ENCODE measurements at places on chromosomes 1 and 21.

- DNase-seq: peak; percentile 31
These were observed at the start of gene SUSD4 for GRCh38 chr1:223363856-223364684. Gene SUSD4 (minus strand): TSS chr1:223364176. CDS start chr1:223363425, 751 bp downstream.

DNA sequence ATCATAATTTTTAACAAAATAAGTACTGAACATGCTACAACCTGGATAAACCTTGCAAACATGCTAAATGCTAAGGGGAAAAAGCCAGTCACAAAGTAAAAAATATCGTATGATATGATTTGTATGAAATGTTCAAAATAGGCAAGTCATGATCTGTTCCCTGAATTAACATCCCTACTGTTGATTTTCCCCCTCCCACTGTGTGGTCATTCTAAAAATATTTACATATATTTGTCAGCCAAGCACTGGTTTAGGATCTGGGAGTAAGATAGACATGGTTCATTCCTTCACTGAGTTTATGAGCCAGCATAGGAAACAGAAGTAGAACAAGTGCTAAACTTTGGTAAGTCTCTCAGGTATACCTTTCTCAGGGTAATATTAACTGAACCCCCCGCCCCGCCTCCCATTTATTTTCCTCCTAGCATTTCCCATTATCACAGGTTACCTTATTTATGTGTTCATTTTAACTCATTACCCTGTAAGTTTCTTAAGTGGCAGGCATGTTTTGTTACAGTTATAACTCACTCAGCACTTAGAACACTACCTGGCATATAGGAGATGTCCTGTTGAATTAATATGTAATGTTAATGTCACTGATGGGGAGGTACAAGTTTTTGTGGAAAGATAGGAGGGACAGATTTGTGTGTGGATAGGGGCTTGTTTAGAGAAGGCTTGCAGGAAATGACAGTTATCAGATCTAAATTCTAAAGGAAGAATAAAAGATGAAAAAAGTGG lies 12.3 kb downstream of the UQCRH start:
- DNase-seq: peak; percentile 59

DNA sequence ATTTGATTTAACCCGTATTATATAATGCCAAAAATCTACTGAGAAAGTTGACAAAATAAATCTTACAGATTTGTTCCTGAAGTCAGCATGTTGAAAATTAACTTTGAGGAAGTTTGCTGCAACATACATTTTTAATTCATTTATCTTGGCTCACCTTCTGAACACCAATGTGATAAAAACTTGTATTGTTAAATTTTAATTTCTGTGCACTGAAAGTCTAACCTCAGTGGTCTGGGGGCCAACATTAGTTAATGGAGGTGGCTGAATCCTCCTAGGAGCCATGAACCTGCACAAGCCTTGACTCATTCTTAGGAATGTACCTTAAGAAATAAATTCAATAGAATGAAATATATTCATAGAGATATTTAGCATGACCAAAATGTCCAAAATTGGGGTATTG lies 95.3 kb downstream of the ADSS2 start:
- DNase-seq: no peak

GRCh38 chr1:233610628-233611027 lies 3.3 kb upstream of the KCNK1 start:
- no peak for DNase-seq

- DNase-seq: peak; percentile 56
These were observed 43.9 kb upstream of the CRB1 start for GRCh38 chr1:197224160-197224559.

- DNase-seq: peak; percentile 54
These were observed 217.3 kb downstream of the PTPRU start for GRCh38 chr1:29453502-29454240.

DNA sequence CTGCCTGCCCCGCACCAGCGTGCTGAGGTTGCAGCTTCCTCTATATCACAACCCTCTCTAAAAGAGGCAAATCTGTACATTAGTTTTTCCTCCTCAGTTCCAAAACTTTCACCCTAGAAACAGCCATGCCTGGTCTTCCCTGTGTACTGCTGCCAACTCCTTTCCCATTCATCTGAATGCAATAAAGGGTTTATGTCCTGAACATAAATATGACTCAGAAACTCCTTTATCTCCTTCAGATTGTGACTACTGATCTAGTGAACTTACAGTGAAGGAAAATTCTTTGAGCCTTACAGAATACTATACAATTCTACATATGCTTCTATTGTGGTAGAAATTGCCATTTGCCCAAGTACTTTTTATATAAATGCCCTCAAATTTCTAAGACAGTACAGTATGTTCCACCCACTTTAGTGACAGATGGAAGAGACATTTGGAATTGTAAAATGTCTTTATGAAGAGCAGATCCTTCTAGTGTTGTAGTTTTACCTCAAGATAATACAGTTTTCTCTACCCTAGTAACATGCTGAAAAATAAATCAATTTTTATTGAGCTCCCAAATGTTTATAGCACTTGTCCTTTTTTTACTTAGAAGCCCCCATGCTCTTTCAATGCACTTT lies 345.1 kb upstream of the SNX7 start:
- peak; percentile 57 for DNase-seq

- DNase-seq: no peak
These were observed 17.8 kb upstream of the MAST2 start for GRCh38 chr1:45785583-45785982.

DNA sequence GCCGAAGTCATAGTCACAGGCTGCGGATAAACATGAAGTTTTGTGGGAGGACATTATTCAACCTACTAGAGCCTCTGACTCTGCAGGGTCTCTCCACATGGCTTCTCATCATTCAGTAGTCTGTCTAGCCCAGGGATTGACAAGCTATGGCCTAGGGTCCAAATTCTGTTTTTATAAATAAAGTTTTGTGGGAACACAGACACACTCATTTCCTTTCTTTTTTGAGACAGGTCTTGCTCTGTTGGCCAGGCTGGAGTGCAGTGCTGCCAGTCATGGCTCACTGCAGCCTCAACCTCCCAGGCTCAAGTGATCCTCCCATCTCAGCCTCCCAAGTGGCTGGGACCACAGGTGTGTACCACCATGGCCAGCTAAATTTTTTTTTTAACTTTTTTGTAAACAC lies 8.1 kb upstream of the ENO1 start:
- DNase-seq: no peak

- peak; percentile 60 for DNase-seq
These were observed 73.3 kb upstream of the PAXBP1 start for GRCh38 chr21:32844653-32845436.

GRCh38 chr1:58067082-58067481 lies 479.4 kb downstream of the OMA1 start:
- DNase-seq: no peak

DNA sequence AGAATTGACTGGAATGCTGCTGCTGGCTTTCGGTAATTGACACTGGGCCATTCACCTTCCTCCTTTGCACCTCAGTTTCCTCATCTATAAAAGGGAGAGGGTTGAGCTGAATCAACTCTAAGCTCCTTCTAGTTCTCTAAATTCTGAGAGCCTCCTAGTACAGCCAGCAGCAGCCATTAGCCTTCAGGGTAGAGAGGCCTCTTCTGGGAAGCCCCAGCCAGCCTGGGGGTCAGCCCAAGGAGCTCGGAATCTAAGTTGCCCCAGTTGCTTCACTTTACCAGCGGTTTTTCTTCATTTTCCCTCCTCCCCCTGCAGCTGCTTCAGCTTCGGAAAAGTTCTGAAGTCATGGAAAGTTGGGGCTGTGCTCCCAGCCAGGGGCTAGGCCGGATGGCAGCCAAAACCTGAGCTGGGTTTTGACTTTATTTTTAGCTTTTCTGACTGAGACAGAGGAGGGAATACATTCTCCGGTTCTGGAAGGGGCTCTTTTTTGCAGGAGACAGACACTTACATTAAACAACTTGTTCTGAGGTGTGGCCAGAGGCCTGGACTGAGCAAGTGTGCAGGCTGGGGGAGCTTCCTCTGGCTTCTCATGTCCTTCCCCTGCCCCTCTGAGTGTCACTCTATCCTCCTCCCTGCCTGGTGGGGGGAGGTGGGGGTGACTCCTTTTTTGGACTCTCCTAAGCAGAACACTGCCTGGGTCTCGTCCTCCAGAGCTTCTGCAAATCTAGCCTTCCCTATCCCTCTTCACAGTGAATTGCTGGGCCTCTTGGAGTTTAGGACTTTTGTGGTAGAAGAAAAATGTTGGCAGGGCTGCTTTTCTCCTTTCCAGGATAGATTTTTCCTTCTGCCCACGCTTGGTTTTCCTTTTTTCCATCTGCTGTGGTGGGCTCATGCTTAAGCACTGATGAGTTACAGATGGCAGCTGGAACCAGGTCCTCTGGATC lies 14.4 kb downstream of the LMNA start:
- DNase-seq: peak; percentile 87

DNA sequence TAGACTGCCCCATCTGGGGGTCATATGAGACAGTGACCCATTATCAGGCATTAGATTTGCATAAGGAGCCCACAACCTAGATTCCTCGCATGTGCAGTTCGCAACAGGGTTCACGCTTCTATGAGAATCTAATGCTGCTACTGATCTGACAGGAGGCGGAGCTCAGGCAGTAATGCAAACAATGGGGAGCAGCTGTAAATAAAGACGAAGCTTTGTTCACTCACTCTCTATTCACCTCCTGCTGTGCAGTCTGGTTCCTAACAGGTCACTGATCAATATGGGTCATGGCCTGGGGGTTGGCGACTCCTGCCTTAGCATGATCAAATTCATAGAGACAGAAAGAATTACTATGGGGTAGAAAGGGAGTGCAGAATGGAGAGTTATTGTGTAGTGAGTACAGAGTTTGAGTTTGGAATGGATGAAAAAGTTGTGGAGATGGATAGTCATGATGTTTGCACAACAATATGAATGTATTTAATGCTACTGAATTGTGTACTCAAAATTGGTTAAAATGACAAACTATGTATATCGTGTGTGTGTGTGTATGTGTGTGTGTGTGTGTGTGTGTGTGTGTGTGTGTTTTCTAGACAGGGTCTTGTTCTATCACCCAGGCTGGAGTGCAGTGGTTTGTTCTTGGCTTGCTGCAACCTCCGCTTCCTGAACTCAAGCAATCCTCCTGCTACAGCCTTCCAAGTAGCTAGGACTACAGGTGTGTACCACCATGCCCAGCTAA lies 42.2 kb downstream of the BTF3L4 start:
- DNase-seq: no peak

GRCh38 chr1:168362991-168363390 lies 82.3 kb downstream of the TBX19 start:
- no peak for DNase-seq

DNA sequence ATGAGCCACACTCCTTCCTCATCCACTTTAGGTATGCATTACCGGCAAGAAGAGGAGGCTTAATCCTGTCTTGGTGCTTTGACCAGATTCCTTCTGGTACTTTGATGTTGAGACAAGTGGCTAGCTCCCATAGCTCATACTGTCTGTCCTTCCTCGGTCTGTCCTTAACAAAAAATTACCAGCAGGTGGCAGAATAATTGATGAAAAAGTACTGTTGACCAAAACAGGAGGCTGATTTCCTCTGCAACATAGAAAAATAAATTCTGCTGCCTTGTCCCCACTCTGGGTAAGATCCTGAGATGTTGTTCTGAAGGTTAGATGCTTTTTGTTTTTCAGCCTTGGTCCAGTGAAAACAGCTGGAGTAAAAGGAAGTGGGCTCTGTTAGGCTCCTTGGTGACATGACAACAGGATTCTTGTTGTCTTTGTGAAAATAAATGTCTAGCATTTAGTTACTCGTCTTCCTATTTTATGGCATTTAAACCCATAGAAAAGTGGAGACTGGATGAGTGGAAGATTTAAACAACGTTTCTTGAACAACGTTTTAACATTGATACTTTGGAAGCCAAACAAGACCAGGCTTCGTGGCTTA lies 11.2 kb upstream of the HJV start:
- peak; percentile 79 for DNase-seq

GRCh38 chr1:196131691-196132090 lies 476.5 kb downstream of the KCNT2 start:
- DNase-seq: no peak

DNA sequence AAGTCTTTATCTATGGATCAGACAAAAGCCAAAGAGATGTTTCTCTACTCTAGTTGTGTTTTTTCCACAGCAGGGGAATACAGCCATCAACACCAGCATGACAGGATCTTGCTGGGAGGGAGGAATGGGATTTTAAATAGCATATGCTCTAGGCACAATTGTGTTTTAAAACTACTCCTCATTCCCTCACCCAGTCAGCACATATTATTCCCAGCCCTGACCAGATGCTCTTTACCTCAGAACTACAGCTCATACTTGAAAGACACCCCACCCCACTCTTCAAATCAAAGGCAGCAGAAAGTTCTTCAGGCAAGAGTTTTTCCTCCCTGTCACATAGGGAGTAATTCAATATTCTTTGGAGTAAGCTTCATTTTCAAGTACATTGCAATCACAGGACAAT lies 46.2 kb upstream of the TBX15 start:
- no peak for DNase-seq

DNA sequence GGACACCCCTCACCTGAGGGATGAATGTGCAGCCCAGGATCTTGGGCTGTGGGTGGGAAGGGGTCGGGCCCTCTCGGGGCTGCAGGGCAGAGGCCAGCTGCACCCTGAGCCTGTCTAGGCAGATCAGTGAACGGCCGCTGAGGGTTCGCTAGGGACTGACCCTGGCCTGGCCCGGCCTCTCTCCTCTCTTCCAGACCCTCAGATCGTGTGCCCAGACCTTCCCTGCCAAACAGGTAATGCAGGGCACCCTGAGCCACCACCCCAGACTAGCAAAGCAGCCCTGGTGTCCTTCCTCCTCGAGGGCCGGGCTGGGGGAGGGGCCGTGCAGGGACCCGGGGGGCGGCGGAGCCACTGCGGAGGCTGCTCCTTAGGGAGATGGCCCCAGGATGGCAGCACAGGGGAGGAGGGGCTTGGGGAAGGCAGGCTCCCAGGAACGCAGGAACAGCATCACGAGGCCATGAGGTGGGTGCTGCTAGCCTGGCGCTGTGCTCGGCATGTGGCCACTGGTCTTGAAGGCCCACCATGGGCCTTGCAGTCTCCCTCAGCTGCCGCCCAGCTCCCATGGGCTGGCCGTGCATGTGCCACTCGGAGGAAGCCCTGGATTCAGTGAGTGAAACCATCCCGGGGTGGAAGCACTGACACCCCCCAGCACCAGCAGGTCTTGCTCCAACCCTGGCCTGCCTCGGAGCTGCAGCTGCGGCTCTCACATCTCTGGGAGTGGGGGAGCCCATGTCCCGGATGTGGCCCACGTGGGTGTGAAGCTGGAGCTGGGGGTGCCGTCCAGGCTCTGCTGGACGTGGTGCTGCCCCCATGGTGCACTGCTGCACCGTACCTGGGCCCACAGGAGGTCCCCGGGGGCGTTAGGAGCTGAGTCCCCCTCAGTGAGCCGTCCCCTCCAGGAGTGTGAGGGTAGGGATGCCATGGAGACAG lies 28.7 kb downstream of the COL6A2 start:
- no peak for DNase-seq

DNA sequence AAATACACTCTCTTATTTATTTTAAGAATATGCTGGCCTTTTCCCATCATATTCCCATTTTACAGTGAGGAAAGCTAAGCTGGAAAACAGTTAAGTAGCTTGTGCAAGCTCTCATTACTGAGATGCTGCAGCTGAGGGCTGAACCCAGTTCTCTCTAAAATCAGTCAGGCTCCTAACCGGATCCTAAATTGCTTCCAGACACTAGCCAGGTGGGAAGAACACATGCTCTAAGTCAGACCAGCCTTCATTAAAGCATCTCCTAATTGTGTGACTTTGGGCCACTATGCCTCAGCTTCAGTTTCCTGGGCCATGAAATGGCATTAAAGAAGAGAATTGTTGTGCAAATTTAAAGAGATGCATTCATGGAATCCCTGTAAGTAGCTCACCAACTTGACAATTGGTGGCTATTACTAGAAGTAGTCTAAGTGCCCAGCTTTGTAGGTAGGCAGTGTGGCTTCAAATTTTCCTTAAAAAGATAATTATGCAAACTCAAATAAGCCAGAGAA lies 228.4 kb downstream of the DAB1 start:
- DNase-seq: no peak

Measured in adipocyte (in vitro differentiated cells).